ENCODE measurements at places on chromosomes 3 and 15.

DNA sequence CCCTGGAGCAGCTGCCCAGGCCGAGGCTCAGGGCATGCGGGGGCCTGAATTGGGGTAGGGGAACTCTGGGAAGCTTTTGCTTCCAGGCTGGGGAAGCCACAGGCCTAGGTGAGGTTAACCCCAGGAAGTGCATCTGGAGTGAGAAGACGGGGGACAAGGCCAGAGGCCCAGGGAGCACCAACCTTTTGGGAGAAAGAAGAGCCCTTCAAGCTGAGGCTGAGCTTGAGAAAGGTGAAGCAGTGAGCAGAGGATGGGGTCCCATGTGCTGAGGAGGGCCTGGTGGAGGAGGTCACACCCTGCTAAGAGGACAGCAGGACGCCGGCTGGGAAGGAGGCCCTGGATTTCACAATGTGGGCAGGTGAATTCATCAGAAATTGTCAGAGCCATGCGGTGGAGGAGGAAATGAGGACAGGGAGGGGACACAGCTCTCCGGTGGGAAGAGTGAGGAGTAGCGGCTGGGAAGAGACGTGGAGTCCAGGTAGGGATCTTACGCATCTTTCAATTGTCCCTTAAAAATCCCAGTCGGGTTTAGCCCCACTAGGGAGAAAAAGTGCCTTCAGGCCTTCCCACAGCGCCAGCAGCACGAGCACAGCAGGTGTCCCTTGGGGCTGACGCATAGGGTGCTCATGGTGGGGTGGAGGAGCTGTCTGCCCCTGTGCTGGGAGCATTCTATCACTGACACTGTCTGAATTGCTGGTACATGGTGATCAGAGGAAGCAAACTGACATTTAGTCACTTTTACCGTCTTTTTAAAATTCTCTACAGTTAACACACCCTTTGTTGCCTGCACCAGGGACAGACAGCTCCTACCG lies 50.9 kb downstream of the HCN4 start:
- DNase-seq: no peak

GRCh38 chr3:122247087-122247824 lies 63.8 kb downstream of the CASR start:
- no peak for DNase-seq

GRCh38 chr15:59571606-59572005 lies 40.0 kb upstream of the GCNT3 start:
- no peak for DNase-seq

- DNase-seq: no peak
Observed at GRCh38 chr15:87816811-87817210, 439.7 kb downstream of the NTRK3 start.

DNA sequence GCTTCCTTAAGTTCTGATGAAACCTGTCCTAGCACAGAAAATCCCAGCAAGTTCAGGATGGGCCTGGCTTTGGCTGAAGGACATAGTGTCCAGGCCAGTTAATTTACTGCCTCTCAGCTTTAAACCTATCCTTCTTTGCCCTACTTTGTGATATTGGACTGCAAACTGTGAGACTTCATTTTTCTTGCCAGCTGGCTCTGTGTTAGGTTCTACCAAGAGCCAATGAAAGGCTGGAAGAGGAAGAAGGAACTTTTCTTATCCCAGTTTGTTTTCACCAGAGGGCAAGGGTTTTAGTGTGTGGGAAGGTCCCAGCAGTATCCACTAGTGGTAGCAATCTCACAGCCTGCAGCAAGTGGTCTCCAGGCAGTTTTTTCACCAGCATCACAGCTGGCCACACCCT lies 18.2 kb downstream of the DCUN1D1 start:
- DNase-seq: no peak

GRCh38 chr15:66722757-66723540 lies 20.9 kb downstream of the SMAD6 start:
- DNase-seq: no peak

DNA sequence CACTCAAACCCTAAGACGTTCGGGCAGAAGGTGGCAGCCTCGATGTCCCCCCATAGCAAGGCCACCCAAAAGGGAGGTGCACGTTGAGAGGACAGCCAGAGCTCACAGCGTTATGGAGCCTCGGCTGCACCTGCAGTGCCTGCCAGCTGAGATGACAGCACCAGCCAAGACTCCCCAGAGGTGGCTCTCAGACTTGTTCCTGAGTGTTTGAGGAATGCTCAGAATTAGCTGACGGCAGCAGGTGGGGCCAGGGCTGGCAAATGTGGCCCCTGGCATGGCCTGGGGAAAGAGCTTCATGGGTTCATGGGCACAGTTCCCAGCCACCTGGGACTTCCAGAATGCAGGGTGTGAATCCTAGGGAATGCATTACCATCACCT lies 177.8 kb downstream of the KLF13 start:
- no peak for DNase-seq

DNA sequence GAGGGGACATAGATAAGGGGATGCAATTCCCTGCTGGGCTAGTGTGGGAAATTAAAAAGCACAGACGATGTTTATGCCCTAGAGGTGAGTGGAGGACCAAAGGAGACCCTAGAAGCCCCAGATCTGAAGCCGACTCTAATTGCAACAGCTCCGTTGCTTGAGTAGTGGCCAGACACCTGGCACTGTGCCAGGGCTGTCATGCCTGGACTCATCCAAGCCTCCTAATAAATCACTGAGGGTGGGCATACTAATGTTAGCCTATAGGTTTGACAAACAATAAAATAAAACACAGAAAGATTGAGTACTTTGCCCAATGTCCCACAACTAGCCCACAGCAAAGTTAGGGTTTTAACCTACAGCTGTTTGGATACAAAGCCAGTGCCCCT lies 25.4 kb upstream of the MRPS22 start:
- DNase-seq: no peak

GRCh38 chr3:126523745-126524428 lies at the start of gene CHST13:
Gene CHST13, plus strand, starts transcription at chr3:126524155. Its CDS starts 178 bp downstream, at chr3:126524333.
- DNase-seq: no peak

DNA sequence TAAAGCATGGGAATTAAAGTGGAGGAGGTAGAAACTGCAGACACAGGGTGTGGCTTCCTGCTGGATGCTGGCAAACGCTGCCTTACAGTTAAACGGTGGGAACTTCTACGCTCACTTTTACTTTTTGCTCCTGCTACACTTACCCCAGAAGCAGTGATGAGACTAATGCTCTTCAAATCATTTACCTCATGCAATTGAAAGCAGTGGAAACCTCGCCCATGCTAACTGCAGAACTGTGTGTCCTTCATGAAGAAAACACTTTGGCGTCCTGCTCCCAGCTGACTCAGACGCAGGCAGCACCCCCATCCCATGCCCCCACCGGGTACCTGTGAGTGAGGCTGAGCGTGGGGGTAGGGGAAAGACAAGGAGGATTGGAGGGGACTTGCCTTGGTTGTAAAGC lies 31.8 kb downstream of the UPK1B start:
- no peak for DNase-seq

DNA sequence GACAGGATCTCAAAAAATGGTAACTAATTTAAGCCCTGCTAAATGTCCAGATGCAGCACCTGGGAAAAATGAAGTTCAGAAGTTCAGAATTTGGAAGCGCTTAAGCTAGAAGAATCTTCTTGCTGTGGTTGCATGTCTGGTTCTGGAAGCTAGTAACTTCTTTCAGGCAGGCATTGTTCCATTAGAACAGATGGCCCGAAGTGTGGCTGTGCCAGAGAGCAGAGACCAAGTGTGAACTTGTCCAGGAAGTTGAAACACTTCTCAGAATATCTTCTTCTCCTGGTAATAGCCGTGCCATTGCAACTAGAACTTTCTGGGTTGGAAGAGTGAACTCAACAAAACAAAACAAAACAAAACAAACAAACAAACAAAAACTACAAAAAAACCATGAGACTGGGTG lies 80.0 kb downstream of the MITF start:
- DNase-seq: no peak

DNA sequence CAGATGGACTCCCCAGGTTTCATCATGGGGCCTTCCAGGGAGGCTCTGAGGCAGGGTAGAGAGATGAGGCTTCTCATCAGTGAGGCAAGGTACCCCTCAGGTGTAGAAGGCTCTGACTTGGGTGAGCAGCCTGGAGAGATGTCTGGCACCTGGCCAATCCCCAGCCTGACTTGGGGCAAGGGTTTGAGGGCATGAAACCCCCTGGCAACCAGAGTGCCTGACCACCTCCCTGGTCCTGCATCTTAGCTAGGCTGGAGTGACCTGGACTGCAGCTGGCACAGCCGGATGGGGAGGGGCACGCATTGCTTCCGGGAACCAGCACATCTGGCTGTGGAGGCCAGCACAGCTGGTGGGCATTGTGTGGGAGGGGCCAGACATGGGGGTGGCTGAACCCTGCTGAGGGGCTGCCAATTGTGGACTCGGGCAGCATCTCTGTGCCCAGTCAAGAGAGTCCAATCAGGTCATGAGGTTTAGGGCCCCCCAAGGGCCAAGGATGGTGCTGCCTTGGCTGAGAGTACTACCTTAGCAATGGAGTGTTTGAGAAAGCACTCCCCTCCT lies 1.9 kb downstream of the ZBTB47 start:
- DNase-seq: no peak

DNA sequence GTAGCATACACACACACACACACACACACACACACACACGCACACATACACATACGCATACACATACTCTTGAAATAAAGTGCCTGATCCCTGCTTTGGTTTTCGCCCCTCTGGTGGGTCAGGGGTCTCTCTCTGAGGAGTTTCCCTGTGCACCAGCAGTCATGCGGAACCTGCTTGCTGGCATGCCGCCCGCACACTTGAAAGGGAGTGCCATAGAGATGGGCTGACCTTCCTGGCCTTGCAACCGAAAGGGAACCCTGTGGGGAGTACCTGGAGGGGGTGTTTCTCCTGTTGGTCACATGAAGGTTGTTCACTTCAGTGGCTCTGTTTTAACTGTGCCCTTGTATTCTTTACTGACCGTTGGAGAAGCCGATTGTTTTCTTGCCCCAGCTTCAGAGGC lies 752.3 kb downstream of the NR2F2 start:
- no peak for DNase-seq

DNA sequence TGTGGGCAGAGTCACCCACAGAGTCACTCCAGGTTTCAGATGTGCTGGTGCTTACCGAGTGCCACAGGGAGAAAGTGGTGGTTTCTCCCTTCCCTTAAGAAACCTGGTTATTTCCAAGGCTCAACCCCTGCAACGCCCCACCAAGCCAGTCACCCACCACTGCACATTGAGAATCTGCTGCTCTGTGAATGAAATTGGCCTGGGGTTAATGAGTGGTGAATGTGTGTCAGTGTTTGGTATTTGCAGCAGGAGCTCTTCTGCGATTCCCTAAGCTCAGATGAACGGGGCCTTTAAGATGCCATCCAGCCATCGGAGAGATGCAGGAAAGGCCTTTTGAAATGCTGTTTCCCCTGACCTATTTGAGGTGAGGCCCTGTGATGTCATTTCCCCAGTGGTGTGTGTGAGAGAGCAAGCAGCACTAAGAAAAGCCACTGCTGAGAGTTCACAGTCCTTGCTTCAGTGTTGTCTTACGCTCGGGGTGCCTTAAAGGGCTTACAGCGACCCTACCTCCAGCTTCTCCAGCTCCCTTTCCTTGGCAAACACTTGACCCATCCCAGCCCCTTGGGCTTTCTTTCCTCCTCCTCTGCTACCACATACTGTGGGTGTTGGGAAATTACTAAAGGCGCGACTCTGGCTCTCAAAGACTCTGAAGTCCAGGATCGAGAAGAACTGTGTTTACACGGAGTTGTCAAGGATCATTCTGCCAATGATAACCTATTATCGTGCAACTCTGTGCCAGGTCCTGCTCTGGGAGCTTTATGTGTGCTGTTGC lies 68.9 kb downstream of the SMAD3 start:
- DNase-seq: peak; percentile 51

GRCh38 chr3:180646187-180646790 lies 33.0 kb downstream of the CCDC39 start:
- no peak for DNase-seq

DNA sequence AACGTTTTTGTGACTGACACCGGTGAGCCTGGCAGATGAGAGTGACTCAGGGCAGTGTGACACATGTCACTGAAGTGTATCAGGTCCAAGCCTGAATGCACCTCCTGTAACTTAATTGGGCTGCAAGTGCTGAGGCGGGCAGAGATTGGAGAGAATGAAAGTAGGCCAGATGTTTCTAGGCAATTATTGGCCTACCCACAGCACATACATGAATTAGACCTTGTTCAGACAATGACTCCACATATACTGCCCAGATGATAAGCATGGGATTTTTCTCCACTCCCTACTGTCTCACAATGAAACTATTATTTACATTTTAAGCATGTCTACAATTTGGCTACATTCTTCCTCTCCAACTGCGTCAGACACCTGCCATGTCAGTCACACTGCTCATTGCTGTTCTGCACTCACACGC lies 187.3 kb upstream of the ZNF385D start:
- DNase-seq: no peak

- no peak for DNase-seq
Observed at GRCh38 chr15:83275412-83275811, 9.1 kb downstream of the BNC1 start.

DNA sequence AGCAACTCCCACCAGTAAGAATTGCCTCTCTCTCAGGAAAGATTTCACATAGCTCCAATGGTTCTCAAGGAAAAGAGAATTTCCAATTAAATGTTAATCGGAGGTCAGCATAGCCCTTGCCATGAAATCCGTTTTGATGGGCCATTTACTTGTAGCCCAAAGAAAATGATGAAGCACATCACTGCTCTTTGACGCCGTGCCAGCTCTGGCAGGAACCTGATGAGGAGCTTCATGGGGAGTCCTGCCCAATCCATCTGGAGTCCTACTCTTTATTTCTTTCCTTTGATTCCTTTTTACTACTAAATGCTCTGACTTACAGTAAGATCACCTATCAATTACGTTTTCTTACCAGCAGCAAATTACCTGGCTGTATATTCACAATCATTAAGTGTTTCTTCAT lies 84.7 kb downstream of the FGF12 start:
- DNase-seq: no peak

- no peak for DNase-seq
Observed at GRCh38 chr3:22471557-22471956, 720.5 kb upstream of the ZNF385D start.

DNA sequence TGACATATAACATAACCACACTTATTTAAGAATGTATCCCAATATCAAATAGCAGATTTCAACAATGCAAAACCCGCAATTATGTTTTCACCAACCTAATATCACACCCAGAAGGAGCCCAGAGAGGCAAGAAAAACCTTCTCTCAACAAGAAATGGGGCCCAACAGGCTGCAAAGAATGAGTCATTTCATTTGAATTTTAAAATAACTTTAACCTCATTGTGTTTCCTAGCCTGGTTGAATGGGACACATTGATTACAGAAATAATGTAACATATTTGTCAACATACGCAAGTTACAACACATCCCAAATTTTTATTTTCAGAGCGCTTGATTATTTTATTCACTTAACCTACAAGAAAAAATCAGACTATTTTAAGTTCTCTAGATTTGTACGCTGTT lies 365.1 kb upstream of the SLCO3A1 start:
- DNase-seq: no peak

- DNase-seq: no peak
Observed at GRCh38 chr3:88137836-88138235, 11.9 kb upstream of the C3orf38 start.

DNA sequence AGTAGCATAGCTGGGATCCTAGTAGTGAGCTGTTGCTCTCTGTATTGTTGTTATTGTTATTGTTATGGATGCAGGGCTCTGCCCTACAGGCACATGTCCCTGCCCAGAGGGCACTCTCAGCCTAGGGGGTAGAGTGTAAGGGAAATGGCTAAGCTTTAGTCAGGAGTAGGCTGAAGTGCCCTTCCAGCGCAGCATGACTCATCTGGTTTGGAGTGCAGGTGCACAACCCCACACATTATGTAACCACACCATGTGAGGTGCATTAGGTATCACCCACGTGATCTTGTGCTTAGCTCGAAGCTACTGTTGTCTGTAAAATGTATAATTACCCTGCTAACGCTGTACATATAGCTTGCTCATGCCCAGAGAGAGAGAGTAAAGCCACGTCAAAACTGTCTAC lies 48.3 kb upstream of the TIPARP start:
- DNase-seq: no peak
